ENCODE measurements at places on chromosomes 12 and 14.

- peak overlapping the region; percentile 90 for H3K27ac ChIP-seq
- no peaks in the 10 kb centered on the region for H3K27me3 ChIP-seq
- no peaks in the 10 kb centered on the region for H3K36me3 ChIP-seq
- H3K4me1 ChIP-seq: peaks cover 45% of the 10 kb centered on the region
Measured at GRCh38 chr12:104670439-104671408, 214.0 kb downstream of the CHST11 start.

- no peaks in the 10 kb centered on the region for H3K36me3 ChIP-seq
- H3K4me3 ChIP-seq: no peak overlapping the region
- H3K27me3 ChIP-seq: no peaks in the 10 kb centered on the region
- H3K27ac ChIP-seq: peak overlapping the region; percentile 80
Measured at GRCh38 chr14:68587931-68588330, 204.9 kb downstream of the ZFP36L1 start.

- no peak overlapping the region for H3K27ac ChIP-seq
- no peak overlapping the region for H3K4me3 ChIP-seq
- no peaks in the 10 kb centered on the region for H3K4me1 ChIP-seq
- H3K27me3 ChIP-seq: no peaks in the 10 kb centered on the region
- no peak for DNase-seq
Measured at GRCh38 chr14:76525106-76525821, 149.3 kb downstream of the ESRRB start.

DNA sequence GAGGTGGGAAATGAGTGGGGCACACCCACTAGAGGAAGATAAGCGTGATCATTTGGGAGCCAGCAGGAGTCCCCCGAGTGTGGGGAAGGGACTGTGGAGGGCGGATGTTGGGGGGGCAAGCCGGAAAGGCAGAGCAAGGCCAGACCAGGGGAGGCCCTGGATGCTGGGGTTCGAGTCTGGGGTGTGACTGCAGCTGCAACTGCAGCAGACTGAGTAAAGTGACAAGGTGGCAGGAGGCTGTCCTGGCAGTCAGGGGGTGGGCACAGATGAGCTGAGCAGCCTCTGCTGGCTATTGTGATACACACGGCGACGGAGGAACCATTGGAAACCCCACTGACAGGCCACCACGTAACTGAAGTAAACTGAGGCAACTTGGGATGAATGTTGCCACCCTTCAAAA lies 110.2 kb downstream of the LGMN start:
- H3K36me3 ChIP-seq: no peaks in the 10 kb centered on the region
- no peak overlapping the region for H3K4me3 ChIP-seq
- H3K27ac ChIP-seq: no peak overlapping the region
- H3K4me1 ChIP-seq: no peaks in the 10 kb centered on the region
- no peaks in the 10 kb centered on the region for H3K27me3 ChIP-seq
